CD4-positive, alpha-beta T cell treated with Interleukin-6 at 100 ng/mL for 8 hours (primary cell): ENCODE measurements at places on chromosomes 11 and 22.

DNA sequence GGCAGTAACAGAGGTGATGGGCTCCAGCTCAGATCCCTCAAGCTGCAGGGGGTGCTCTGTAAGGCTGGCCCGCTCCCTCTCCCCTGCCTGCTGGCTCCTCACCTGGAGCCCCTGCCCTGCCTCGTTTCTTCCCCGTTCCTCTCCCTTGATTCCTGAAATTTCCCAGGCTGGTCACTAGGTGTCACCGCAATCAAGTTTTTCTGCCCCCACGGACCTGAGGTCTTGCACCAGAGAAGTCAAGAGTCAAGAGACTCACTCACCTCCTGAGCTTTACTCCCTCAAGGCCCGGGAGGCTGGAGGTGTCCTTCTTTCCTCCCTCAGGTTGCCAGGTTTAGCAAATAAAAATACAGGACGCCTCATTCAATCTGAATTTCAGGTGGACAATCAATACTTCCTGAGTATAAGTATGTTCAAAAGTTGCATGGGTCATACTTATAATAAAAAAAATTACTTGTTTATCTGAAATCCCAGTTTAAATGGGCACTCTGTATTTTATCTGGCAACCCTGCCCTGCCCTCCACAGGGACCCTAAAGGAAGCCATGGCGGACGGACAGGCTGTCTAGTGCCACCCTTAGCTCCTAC is 69.2 kb downstream of the SCUBE1 start:
- peak; percentile 32 for DNase-seq

- DNase-seq: peak; percentile 45
Measured at GRCh38 chr11:132718711-132719671, 813.3 kb downstream of the OPCML start.

DNA sequence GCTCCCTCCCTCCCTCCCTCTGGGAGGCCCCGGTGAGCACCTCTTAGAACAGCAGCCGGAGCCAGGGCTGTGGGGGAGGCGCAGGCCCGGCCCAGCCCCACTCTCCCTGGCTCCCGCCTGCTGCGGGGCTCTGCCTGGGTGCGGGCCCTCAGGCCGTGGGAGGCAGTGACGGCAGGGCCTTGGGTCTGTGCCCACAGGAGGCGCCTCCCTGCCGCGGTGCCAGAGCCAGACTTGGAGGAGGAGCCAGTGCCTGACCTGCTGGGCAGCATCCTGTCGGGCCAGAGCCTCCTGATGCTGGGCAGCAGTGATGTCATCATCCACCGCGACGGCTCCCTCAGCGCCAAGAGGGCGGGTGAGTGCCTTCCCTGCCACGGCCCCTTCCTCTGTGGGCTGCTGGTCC is 9.5 kb downstream of the IRF7 start:
- no peak for DNase-seq

GRCh38 chr11:119816660-119817059 is 87.7 kb upstream of the NECTIN1 start:
- DNase-seq: no peak

DNA sequence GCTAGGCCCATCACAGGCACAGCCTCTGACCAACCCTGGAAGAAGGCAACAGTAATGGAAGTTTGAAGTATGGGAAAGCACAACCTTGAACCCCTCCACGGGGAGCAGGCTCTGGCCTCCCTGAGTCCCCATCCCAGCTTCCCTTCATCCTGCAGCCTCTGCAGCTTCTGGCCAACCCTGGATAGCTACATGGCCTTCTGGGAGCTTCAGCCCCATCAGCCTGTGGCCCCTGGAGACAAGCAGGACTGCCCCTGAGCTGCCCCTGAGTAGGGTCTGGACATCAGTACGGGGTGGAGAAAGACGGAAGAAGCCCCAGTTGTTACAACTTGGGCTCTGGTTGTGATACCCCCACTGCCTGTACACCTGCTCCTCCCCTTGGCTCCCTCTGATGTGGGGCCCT is 113.8 kb upstream of the CD82 start:
- DNase-seq: no peak

GRCh38 chr11:127055236-127055635 is 54.7 kb upstream of the KIRREL3 start:
- no peak for DNase-seq

- DNase-seq: no peak
Measured at GRCh38 chr11:108206969-108207682, 15.3 kb downstream of the NPAT start.

- no peak for DNase-seq
Measured at GRCh38 chr11:87263264-87263838, 225.6 kb downstream of the TMEM135 start.

DNA sequence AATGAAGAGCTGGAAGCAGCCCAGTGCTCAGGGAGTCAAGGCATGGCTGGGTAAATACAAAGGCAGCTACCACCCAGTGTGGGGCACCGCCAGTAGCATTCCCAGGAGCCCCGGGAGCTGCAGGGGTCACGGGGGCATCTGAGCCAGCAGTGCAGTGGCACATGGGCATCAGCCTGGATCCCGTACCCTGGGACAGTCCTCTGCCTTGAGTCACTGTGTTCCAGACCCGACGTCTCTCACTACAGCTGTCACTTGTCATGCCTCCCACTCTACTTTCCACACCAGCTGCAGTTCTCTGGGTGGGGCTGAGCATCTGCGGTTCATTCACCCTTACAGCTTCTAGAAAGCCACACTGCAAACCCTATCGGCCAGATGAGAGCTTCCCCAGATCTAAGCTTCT is 29.6 kb downstream of the DHCR7 start:
- DNase-seq: no peak
